ENCODE measurements at places on chromosomes 12 and 14.

GRCh38 chr12:93832131-93832530, 155.0 kb downstream of the CRADD start:
- DNase-seq: no peak

DNA sequence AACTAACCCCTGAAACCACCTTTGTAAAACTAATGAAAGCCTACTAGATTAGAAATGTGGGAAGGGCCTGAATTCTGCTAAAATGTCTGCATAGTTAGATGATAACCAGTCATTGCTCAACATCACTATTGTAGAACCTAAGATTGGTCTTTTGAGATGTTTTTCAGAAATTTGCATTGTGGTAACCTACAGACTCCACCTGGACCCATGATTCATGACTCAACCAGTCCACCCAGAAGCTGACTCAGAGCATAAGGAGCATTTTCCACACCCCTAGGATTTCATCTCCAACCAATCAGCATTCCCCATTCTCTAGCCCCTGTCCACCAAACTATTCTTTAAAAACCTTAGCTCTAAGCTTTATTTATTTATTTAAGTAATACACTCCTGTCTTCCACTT, 30.4 kb upstream of the CHGA start:
- no peak for DNase-seq

GRCh38 chr12:101720118-101720517, 19.1 kb downstream of the SYCP3 start:
- DNase-seq: no peak

GRCh38 chr12:129681151-129681550, 222.7 kb downstream of the TMEM132D start:
- no peak for DNase-seq

DNA sequence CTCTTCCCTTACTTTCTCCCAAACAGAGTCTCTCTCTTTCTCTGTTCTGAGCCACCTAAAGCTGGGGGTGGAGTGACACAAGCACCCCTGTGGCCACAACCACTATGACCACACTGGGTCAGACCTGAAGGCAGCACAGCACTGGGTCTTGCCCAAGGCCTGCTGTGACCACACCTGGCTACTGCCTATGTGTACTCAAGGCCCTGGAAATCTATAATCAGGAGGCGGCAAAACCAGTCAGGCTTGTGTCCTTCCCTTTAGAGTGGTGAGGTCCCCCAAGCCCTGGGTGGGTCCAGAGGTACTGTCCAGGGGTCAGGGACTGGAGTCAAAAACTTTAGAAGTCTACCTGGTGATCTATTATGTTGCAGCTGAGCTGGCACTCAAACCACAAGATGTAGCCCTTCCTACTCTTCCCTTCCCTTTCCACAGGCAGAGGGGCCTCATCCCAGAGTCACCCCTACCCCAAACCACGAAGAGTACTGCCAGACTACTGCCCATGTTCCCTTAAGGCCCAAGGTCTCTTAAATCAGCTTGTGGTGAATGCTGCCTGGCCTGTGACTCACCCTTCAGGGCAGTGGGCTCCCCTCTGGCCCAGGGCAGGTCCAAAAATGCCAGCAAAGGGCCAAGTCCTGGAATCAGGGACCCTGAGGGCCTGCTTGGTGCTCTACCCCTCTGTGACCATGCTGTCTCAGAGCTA, 179.8 kb upstream of the DYRK2 start:
- no peak for DNase-seq

DNA sequence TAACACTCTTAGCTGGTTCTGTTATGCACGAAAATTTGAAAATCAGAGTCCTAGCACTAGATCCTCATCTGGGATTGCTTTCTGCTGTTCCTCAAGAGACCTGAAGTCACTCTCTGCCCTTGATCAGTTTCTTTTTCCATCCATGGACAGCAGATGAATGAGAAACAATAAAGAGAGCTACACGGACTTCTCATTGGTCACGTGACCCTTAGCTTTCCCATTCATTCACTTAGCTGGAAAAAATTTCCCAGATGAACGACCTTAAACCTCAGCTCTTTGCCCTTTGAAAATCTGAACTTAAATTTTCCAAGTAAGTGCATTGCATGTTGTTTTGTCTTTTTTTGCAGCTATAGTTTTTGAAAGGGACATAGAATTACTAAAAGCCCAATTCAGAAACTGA, 27.2 kb upstream of the RGS6 start:
- no peak for DNase-seq

- no peak for DNase-seq
Observed at GRCh38 chr12:43107026-43107775, 444.8 kb downstream of the ADAMTS20 start.

- no peak for DNase-seq
Observed at GRCh38 chr12:112005419-112006395, 7.3 kb downstream of the TMEM116 start.

- no peak for DNase-seq
Observed at GRCh38 chr12:118851891-118852290, 129.4 kb upstream of the SRRM4 start.

DNA sequence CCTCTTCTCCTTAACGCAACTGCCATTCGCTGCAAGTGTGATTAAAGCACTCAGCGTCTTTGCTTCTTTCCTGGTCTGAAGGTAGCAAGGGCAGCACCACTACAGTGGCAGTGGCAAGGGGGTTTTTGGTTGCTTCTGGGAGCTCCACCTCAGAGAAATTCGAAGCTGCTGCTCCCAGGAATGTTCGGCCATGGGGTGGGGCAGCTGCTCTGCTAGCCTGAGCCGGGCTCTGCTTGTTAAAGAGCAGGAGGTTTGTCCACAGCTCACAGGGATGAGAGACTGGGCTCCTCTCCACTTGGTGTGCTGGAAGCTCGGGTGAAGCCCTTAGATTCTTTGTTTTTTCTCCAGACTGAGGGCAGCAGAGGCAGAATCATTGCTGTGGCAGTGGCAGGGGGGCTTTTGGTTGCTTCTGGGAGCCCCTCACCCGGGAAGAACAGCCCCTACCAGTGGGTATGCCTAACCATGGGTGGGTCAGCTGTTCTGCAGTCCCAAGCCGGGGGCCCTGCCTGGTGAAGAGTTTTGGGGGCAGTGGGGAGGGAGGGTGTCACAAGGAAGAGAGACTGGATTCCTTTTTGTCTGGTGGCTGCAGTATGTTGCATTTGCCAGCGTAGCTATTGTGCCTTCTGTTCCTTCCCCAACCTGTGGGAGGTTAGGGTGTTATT, 340.2 kb downstream of the AEBP2 start:
- no peak for DNase-seq

DNA sequence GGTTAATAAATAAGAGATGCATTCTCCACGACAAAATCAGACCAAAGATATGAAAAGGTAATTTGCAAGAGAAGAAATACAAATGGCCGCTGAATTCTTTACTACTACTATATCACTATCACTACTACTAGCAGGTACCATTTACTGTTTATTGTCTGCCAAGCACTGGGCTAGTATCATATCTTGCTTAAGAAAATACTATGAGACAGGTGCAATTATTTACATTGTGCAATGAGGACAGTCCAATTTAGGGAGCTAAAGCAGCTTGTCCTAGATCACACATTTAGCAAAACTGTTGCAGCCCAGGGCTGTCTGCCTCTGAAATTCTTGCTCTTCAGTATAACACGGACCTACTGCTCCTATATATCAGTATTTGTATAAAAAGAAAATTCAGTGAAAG, 52.8 kb downstream of the CRADD start:
- DNase-seq: no peak

- DNase-seq: no peak
Observed at GRCh38 chr14:70885343-70886022, 21.8 kb upstream of the PCNX1 start.

DNA sequence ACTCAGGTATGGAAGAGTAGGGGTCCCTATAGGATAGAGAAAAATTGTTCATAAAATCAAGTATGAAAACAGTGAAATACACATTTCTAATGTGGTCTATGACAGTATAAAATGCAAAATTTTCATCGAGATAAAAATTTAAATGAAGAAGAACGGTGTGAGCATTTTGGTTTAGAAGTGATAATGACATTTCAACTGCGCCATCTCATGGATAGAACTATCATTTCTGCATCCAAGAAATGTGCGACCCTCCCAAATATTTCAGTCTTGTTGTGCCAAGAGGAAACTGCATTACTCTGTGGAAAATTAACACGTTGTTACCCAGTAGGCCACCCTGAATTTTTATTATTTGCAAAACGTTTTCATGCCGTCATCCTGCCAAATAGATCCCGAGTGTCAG, 108.8 kb downstream of the CRACR2A start:
- no peak for DNase-seq
